ENCODE measurements at places on chromosomes 5 and 9. TPM values are rescaled to one million over a fixed set of nuclear protein-coding genes. Genes with fewer than 3 reads are reported as not detected.

Gene IL13
- total RNA-seq: not detected

Gene OR1N1
- total RNA-seq: not detected

Gene ZBTB26
- 5.6 TPM for total RNA-seq

Gene WNT8A
- not detected for total RNA-seq

Gene CFAP157
- not detected for total RNA-seq

Gene RNF145
- total RNA-seq: 67.0 TPM

Gene CARTPT
- total RNA-seq: 0.39 TPM

Gene IL17B
- total RNA-seq: not detected

Gene FGF1
- 0.70 TPM for total RNA-seq

Gene POC5
- 4.4 TPM for total RNA-seq

Gene BTNL3
- total RNA-seq: 130 TPM

Gene ISL1
- 0.52 TPM for total RNA-seq

Data from left colon (tissue), 2 donors.